ENCODE measurements at places on chromosomes 6 and 20.

DNA sequence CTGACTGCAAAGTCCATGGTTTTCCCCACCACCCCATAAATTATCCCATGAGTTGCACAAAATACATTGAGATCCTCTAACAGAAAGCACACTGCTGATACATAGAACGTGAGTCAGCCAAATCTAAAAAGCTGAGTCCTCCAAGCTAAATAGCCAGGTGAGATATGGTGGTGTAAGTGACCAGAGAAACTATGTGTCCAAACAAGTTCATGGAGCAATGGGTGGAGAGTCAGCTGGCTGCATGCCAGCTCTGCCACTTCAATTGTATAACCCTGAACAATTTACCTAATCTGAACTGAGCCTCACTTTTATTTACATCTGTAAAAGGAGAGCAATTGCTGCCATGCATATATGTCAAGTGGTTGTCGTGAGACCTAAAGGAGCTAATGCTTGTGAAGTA is 9.7 kb downstream of the SNAP25 start:
- no peak for DNase-seq

GRCh38 chr6:159097256-159097655 is 52.5 kb upstream of the TAGAP start:
- no peak for DNase-seq

- peak; percentile 53 for DNase-seq
Measured at GRCh38 chr6:33430991-33431879, 11.4 kb downstream of the SYNGAP1 start.

DNA sequence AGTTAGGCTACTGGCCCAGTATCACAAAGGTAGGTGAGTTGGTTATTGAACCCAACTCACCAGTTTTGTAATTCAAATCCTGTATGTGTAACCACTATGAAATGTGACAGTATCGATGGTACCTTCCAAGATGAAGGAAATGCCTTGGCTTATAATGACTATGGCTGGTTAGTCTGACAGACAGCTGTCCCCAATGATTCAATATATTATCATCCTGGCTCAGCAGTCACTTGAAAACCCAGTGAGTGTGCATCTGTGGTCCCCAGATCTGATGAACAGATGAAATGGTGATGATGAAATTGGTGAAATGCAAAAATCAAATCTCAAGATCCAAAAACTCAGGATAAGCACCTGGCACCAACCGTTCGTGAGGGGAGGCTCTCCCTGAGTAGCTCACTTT is 54.8 kb downstream of the TNFRSF21 start:
- no peak for DNase-seq

DNA sequence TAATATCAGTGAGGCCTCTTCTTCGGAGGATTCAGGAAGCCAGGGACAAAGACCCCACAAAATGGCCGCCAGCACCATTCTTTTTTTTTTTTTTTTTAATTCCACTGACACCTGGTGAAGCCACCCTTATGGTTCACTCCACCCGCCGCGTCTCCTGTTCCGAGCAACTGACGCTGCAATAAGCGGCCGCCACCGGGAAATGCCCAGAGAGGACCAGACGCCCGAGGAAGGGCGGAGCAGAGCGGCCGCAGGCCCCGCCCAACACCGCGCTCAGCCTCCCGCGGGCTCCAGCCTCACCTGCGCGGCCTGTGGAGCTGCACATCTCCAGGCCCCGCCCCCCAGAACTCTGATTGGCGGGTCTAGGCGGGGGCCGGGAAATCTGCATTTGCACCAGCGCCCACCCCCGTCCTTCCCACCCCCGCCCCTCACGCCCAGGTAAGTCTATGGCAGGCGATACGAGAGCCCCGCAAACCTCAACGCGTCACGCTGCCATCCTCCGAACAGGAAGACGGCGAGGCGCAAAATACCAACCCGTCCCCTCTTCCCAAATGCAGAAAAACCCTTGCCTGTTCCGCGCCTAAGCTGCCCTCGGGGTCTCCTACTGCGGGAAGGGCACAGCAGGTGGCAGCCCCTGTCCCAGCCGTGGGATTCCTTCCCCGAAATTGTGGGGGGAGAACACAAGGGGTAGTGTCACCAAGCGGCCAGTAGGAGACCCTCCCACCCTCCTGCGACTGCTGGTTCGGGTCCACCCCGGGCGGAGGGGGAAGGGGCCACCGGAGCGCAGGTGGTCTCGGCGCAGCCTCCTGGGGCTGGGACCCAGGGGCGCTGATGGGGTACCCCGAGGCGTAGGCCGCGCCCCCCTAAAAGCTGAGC is 960 bp downstream of the ATP9A start:
- peak; percentile 89 for DNase-seq

GRCh38 chr6:376827-377640 is 14.5 kb upstream of the IRF4 start:
- no peak for DNase-seq

DNA sequence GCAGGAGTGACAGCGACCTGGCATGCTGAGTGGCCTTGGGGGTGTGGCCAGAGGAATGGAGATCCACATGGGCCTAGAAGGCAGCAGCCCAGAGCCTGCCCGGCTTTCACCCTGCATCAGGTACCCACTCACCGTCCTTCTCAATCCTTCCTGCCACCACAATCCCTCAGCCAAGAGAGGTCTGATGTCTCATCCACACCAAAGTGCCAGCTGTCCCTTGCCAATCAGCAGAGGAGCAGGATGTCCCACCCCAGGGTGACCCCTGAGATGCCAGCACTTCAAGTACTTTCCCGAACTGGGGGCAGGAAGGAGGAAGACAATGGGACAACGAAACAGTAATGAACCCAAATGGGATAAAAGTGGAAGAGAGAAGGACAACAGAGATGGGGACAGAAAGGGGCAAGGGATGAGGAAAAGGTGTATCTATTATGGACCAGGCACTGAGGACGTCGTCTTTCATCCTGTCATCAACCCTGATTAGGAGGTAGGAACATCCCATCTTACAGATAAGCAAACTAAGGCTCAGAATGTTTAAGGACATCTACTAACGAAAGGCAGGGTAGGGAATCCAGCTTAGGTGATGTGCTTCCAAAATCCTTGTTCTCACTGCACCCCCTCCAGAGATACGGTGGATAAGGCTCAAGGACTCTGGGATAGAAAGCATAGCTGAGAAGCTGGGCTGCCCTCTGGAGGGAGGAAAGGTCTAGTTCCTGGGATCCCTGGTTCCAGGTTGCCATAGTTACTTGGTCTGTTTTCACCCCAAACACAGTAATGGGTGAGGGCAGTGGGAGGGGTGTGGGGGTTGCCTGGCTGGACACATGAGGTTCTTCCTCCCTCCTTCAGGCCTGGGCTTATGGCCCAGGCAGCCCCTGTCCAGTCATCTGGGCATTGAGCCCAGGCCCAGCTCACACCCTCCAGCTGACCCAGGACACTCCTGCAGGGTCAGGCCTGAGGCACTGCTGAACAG is 4.5 kb upstream of the TNXB start:
- no peak for DNase-seq

DNA sequence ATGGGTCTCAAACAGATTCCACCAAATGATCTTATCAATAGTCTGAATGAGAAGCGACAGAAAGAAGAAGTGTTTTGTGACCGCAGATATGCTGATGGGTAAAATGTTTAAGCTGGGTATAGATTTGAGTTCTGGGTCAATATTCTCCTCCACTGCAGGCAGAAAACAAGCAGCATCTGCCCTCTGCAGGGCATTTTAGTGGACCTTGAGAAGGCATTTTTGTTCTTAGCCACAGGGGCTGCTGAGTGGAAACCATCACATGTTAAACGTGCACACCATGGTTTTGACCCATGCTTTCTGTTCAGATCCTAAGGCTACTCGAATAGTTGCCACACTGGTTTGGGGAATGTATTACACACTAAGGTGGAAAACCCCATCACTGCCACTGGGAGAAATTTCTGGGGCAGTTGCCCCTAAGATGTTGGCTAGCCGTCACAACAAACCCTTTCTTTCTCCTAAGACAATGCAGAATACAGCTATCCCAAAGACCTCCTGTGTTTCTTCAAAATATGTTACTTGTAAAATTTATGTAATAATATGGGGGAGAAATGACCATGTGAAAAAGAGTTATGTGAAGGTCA is 5.5 kb downstream of the POU3F2 start:
- DNase-seq = no peak

- DNase-seq = no peak
Measured at GRCh38 chr20:52614051-52614863, 357.9 kb upstream of the TSHZ2 start.

GRCh38 chr20:21270806-21271205 is 32.3 kb upstream of the XRN2 start:
- no peak for DNase-seq

DNA sequence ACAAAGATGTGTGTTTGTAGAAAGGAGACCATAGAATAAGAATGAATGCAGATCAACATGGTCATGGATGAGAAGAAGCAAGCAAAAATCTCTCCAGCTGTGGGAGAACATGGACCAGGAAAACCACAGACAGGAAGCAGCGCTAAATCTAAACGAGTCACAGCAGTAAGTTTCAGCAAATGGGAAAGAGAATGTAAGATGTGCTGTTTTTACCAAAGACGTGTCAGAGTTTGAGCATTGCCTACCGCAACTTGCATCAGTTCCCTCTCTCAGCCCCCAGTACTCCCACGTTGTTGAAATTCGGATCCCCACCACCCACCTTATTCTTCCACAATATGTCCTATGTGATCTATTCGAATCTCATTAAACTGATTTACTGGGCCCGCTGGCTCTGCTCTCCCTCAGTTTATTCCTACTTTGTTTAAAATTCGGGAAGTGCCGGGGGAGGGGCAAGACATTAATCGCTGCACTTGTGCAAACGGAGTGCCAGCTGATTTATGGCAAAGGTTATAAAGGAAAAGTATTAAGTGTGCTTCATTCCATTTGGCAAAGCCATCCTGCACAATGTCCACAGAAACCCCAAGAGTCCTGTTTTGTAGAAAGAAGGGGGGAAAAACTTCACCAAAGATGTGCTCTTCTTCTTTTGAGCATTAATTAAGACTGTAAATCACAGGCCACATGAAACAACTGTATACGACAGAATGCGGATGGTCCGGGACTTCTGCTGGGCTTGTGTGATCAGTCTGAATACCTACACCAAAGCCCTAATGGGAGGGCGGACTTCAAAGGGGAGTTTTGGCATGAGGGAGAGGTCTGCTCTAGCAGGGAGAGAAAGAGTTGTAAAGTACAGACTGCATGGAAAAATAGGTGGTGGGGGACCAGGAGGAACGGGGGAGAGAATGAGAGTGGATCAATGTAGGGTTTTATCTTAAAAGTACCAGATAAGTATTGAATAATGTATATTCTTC is 59.1 kb upstream of the PRDM1 start:
- DNase-seq = no peak

DNA sequence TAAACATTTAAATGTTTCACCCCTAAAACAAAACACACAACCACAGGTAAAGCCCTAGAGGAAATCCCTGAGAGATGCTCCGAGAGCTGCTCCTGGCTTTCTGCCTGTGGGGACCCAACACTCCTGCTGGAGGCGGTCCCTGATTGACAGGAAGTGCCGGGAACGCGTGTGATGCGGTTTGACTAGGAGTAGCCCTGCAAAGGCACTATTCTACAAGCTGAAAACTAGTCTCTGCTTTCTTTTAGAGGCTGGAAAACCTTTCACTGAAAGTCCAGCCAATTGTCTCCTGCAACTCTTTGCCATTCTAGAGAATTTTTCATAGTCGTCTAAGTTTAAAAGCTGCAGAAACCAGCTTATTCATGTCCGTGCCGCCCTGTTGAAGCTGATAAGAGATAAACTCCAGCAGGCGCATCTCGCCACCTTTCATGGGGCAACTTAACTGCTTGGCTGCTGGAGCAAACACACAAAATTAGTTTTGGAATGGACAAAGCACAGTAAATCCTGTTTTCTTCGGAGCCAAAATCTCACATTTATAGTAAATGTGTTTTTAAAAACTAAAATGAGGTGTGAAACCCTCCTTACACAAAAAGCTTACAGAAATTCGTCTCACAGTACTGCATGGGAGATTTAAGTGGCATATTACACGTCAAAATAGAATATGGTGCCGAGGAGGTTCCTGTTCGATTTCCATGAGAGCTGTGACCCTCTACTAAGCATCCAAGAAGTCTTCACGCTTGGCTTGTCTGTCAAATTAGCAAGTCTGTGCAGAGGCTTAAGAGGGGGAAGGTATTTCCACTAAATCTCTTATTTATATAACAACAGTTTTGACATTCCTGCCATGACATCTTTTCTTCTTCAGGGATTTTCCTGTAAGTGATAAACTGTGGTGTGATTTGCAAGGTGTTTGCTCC is 46.9 kb downstream of the DACT2 start:
- no peak for DNase-seq

DNA sequence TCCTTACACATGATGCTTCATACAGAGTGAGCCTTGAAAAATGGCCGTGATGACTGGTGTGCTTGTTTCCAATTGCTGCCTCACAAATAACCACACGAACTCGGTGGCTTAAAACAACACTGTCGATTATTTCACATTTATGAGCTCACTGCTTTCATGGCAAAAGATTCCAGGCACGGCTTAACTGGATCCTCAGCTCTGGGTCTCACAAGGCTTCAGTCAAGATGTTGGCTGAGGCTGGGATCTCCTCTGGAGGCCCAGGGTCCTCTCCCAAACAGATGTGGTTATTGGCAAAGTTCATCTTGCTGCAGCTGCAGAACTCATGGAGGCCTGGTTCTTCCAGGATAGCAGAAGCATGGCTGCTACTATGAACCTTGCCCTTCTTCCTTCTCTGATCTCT is 144.6 kb downstream of the TFAP2C start:
- no peak for DNase-seq

- no peak for DNase-seq
Measured at GRCh38 chr20:37294262-37294981, 5.0 kb downstream of the MANBAL start.

DNA sequence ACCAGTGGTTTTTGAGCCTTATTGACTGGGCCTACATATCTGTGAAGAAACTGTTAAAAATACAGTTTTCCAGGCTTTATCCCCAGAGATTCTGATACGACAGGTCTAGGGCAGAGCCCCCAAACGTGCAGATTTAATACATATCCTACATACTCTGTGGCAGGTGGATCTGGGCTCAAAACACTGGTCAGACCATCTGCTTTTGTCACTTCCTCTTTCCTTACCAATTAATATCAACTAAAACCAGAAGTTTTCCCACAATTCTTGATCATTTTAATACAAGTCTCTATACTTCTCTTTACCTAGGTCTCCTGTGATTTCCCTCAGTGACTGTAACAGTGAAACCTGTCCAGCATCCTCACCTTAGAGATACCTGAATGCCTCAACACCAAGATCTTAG is 108.8 kb downstream of the PREP start:
- DNase-seq = no peak

- DNase-seq = no peak
Measured at GRCh38 chr6:106959985-106960384, 14.5 kb downstream of the CD24 start.

GRCh38 chr20:34938466-34939163 is 17.0 kb downstream of the GSS start:
- no peak for DNase-seq

GRCh38 chr6:165922309-165922794 is 245.3 kb downstream of the TBXT start:
- DNase-seq = no peak

DNA sequence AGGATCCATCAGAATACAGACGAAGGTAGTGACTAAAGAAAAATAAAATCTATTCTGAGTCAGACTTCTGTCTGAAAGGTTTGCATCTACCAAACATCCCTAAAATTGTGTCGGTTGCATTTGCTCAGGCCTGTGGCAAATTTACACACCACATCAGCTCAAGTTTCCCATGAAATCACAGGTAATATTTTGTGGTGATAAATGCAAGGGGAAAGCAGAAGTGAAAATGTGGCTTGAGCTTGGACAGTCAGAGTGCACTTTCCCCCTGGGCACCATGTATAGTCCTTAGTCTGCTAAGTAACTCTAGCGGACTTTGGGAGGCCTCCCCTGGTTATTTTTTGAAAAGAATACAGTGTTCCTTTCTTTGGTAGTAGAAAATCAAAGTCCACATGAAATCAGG is 159.1 kb downstream of the PKHD1 start:
- DNase-seq = no peak

GRCh38 chr6:79564636-79565035 is 27.4 kb upstream of the LCA5 start:
- no peak for DNase-seq

All from NCI-H1436 (cell line).